Renal cortical epithelial cell (primary cell): ENCODE measurements at places on chromosomes 5 and 9. TPM values are rescaled to one million over a fixed set of nuclear protein-coding genes. Genes with fewer than 3 reads are reported as not detected.

GRCh38 chr9:2321523-2322148 is 300.0 kb upstream of the VLDLR start:
- DNase-seq, result peak; percentile 14

PLEKHG4B gene
- total RNA-seq, result 0.15 and 1.6 TPM in 2 replicates

- peak; percentile 85 for DNase-seq
Measured at GRCh38 chr5:126363658-126364057, 59.6 kb upstream of the GRAMD2B start.

MAMDC4 gene
- total RNA-seq, result 0.87 and 6.8 TPM in 2 replicates

PCDHGC5 gene
- 0.17 and 0.80 TPM in 2 replicates for total RNA-seq

DNA sequence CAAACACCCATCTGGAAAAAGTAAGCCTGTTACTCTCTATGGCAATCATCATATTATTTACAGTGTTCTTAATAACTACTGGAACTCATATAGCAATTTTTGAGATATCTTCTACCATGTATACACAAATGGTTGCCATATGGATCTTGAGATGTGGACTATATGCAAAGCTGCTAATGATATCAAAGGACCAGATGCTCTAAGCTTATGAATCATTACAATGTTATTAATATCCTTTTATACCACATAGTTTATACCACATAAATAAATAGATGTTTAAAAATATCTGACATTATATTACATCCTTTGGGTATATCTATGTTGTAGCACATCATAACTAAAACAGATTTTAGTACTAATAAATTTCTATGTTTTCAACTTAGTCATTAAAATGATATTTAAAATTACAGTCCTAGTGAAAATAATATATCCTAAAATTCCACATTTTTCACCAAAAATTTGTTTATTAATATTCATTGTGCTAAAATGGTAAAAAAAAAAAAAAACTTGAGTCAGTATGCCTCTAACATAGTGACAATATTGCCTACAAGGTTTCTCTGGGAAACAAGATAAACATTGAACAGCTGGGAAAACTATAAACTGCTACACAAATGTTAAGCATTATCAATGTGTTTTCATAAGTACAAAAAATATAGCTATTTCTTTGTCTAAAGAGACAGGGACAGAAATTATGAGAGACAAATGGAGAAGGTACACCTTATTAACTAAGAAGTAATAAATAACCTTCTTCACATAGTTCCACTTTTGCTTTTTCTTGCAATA is 85.5 kb downstream of the DTWD2 start:
- no peak for DNase-seq

DNA sequence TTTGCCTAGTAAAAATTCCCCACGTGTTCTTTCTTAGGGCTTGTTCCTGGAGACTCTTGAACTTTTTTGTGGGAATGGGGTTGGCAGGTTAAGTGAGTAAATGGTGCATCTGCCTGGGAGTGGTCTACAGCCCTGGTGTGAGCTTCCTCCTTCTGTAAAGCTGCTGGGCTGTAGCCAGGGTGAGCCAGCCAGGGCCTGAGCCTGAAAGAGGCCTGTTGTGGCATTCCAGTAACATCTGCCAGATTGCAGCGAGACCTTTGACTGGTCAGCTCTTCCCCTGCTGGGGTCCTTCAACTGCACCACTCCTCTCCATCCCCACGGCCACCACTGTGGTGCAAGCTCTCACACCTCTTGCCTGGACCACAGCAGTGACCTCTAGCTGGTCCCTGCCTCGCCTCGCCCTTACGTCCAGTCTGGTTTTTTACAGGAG is 47.5 kb downstream of the SLC22A5 start:
- no peak for DNase-seq

THOC3 gene
- 33.0 and 55.4 TPM in 2 replicates for total RNA-seq

DNA sequence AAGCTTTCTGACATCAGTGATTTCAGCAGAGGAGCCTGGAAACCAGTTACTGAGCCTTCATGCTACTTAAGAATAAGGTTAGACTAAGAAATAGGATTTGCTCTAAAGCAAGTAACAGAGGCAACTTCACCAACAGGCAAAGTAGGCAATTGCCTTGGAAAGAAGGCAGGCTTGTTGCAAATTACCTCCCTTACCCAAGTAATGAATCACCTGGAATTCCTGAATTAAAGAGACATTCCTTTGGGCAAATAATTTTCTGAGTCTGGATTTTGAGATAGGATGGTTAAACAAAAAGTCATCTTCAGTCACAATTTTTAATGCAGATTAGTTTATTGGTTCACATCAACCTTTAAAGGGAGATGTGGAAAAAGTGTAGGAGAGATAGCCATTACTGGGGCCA is 92.8 kb downstream of the ITGA1 start:
- DNase-seq, result peak; percentile 50

DNA sequence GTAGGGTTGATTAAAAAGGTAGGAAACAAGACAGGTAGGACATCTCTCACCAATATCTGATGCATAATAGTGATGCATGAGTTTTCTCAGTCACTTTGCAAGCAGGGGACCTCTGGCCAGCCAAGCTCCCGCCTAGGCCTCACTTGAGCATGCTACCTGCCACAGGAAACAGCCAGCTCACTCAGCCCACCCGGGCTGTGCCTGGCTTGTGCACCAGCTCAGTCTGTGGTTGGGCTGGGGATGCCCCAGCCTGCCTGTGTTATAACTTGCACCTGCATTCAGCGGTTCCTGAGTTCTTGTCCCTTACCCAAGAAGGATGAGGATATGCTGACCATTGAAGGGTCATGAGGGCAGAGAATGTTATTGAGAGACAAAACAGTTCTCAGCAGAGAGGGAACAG is 172.8 kb upstream of the PLCXD3 start:
- no peak for DNase-seq

DNA sequence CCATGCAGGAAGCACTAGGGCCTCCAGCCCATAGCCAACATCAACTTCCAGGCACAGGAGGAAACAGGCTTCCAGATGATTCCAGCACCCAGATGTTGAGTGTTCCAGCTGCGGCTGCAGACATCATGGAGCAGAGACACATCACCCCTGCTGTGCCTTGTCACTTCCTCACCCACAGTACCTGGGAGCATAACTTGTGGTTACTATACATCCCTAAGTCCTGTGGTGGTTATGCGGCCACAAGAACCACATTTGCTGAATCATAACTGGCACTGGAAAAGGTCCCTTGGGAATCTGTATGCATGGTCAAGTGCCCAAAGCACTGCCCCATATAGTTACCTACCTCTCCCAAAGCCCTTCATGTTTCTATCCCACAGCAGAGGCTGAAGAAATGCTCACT is 56.6 kb downstream of the WHRN start:
- peak; percentile 33 for DNase-seq

GRCh38 chr9:110767559-110768063 is 99.0 kb downstream of the MUSK start:
- no peak for DNase-seq

- peak; percentile 3 for DNase-seq
Measured at GRCh38 chr5:95365302-95366095, 25.7 kb upstream of the FAM81B start.

DNA sequence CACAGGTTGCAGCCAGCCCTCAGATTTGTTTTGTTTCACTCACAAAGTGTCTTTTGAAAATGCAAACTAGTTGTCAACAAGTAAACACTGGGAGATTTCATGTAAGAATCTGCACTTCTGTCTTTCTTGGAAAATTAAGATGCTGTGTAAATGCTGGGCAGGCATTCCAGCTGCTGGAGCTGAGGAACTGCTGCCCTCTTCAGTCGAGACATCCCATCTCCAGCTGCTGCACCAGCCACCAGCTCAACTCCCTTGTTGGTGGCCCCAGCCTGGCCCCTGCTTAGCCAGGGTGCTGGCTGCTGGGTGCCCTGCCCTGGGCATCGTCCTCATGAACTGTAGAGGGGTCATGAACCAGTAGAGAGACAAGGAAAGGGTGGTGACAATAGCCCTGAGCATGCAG is 33.1 kb upstream of the AFAP1L1 start:
- DNase-seq, result no peak

CCNI2 gene
- total RNA-seq, result 1.1 and 2.3 TPM in 2 replicates

DNA sequence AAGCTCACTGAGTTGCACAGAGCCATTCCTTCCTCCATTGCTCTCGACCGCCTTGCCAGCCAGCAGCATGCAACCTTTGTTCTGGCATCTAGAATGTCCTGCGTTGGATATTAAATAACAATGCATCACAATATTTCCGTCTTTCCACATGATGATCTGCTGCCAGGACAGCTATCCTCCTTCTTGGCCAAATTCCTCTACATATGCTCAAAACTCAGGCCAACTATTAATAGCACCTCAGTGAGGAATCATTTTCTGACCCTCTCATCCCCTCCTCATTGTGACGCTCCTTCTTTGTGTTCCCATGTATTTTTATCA is 128.6 kb downstream of the MYO10 start:
- no peak for DNase-seq

GRCh38 chr9:75170898-75171360 is 82.6 kb downstream of the OSTF1 start:
- no peak for DNase-seq

VAV2 gene
- 20.8 and 52.0 TPM in 2 replicates for total RNA-seq

DNA sequence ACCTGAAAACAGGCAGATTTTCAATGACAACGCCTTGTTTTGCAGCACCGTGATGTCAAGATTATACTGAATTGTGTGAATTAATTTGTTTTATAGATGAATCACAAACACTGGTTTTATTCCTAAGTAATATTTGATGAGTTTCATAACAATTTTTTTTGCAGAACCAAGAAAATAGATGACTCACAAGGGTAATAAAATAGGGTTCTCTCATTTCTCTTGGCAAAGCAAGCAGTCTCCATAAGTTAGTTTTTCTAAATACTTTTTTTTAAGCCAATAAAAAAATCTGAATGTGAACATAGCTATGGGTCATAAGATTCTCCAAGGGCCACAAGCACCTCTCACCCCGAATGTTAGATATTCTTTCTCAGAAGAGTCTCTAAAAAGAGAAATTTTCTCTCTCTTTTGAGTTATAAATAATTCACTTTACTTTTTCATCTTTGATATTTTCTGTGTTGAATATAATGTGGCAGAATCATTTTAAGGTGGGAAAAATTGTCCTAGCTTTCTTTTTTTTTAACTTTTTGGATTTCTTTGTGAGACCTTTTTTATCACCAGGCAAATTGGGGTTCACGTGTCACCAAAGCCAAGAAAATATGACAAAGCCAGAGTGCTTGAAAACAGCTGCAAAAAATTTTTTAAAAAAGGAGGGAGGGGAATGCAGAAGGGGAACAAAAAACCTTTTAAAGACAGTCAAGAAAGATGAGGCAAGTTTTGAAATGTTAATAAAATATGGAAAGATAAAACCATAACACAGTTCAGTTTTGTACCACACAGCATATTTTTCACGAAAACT is 174.6 kb upstream of the DAPK1 start:
- DNase-seq, result peak; percentile 16

CAPSL gene
- not detected in 2 replicates for total RNA-seq

GRCh38 chr9:16682273-16682672 is 188.2 kb downstream of the BNC2 start:
- DNase-seq, result no peak

DOCK8 gene
- total RNA-seq, result 0.85 and 1.6 TPM in 2 replicates

- peak; percentile 98 for DNase-seq
Measured at GRCh38 chr9:110029429-110029955, 178.5 kb downstream of the C9orf152 start.

DNA sequence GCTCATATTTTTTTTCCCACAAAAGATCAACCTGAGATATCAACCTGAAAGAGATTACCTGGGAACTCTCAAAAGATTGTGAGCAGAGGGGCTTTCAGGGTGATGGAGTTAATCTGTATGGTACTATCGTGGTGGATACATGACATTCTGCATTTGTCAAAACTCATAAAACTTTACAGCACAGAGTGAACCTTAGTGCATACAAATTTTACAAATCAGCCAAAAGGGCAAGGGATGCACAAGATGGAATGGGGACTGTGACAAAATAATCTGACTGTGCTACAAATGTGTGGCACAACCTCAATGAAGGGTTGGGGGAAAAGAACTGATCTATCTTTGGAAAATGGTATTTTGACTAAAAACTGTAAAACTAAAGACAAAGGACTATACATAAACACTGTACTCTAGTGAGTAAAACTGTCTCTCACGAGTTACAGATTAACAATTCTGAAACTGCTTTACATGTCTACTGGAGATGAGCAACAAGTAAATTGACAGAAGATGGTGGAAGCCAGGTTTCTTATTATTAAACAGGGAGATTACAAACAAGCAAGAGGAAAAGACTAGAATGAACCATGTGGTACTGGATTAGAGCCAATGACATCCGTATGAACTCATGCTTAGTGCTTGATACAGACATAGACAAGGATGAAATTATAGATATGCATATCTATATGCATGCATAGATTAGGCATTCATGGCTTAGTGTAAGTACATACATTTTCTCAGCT is 24.8 kb upstream of the RLN1 start:
- peak; percentile 26 for DNase-seq

SLC22A4 gene
- 1.6 and 8.9 TPM in 2 replicates for total RNA-seq

DNA sequence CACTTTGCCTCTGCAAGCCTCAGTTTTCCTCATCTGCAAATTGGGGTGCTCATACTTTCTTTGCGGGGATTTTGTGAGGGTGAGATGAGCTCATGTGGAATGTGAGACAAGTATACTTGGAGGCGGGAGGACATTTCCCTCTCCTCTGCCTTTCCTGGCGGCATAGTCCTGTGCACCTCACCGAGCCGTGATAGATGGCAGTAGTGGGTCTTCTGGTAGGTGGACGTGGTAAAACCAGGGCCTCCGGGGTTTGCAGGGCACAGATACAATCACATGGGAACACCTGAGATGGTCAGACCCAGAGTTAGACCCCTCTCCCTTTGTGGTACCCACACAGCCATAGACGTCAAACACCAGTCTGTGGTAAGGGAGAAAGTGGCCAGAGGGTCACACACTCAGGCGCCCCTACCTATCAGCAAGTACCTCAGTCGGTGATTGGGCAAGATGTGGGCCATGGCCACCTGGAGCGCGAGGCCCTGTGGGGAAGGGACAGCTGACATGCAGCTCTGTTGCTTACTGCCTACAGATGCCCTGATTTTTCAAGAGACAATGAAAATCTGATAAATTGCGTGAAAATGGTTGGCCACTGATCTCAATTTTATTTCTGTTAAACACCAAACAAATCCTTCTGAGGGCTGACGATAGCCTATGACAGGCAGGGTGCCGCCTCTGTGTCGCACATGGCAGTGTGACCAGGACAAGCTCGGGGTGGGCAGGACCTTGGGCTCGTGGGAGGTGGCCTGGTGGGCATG is 9.9 kb downstream of the ERGIC1 start:
- no peak for DNase-seq

GRCh38 chr9:134648701-134649530 is 7.3 kb downstream of the COL5A1 start:
- DNase-seq, result no peak

DNA sequence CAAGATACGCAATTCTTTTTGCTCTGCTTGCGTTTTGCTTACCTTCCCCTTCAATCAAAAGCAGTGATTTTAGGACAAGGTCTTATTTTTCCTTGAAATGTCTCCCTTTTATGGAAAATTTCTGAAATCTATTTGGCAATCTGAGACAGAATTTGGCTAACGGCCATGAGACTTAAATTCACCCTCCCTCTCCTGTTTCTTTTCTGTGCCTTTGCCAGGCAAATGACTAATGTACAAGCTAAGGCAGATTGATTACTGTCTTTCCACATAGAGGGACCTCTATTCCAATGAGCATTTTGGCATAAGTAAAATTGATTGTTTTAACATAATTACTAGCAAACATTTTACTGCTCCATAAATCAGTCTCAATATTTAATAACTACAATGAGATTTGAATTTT is 31.7 kb downstream of the FAM81B start:
- peak; percentile 14 for DNase-seq

SCGB3A2 gene
- total RNA-seq, result not detected in 2 replicates

GRCh38 chr5:60178101-60178500 is 284.6 kb upstream of the PDE4D start:
- peak; percentile 78 for DNase-seq
